ENCODE measurements at places on chromosomes 1 and 21. TPM values are rescaled to one million over a fixed set of nuclear protein-coding genes. Genes with fewer than 3 reads are reported as not detected.

Gene LCE3A
- polyA plus RNA-seq = not detected

Gene RNU11
- not detected for polyA plus RNA-seq

Gene SLC22A15
- 0.41 TPM for polyA plus RNA-seq

Gene ZNF683
- polyA plus RNA-seq = not detected

Measured in SK-N-SH (cell line).